Astrocyte (in vitro differentiated cells and primary cell): ENCODE measurements at places on chromosomes 13 and 19.

- peak; percentile 84 for DNase-seq
Measured at GRCh38 chr13:50375792-50376191, 360.5 kb downstream of the KCNRG start.

DNA sequence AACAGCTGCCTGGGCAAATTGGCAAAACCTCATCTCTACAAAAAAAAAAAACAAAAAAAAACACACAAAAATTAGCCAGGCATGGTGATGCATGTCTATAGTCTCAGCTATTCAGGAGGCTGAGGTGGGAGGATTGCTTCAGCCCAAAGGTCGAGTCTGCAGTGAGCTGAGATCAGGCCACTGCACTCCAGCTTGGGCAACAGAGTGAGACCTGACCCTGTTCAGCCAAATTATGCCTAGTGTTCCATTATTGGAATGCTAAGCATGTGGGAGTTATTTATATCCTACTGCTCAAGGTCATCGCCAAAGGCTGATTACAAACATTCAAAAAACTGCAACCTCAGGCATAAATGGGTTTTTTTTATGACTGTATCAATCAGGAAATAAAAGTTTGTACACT lies 1251.0 kb upstream of the PCDH9 start:
- no peak for DNase-seq

GRCh38 chr13:102267191-102267590 lies 134.7 kb downstream of the FGF14 start:
- DNase-seq, result no peak

- DNase-seq, result no peak
Measured at GRCh38 chr13:52673465-52673864, 20.8 kb downstream of the SUGT1 start.

GRCh38 chr13:112131081-112131712 lies 64.2 kb downstream of the SOX1 start:
- DNase-seq, result no peak

DNA sequence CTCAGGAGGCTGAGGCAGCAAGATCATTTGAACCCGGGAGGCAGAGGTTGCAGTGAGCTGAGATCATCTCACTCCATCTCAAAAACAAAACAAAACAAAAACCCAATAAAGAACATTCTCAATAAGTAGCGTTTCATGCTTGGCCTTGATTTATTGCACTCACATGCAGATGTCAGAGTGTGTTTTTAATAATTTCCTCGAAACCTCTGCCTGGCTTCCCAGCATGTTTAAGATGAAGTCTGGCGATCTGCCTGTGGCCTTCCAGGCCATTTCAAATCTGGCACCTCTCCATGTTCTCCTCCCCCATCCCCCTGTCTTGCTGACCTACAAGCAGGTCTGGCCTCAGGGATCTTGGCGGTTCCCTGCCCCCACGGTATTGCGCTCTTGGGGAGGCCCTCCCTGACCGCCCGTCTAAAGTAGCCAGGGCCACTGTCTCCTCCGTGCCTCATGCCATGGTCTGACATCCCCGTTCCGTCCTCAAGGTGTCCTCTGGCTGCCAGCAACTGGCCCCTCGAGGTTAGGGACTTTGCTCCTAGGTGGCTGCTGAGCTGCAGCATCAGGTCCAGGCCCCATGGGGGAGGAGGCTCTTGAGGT lies 1.6 kb downstream of the WDR88 start:
- DNase-seq, result no peak

- no peak for DNase-seq
Measured at GRCh38 chr13:83884141-83884540, 1.9 kb upstream of the SLITRK1 start.

- no peak for DNase-seq
Measured at GRCh38 chr13:47306991-47307390, 410.1 kb upstream of the HTR2A start.

- DNase-seq, result no peak
Measured at GRCh38 chr13:38635030-38635429, 51.8 kb upstream of the FREM2 start.

- no peak for DNase-seq
Measured at GRCh38 chr13:94160875-94161274, 318.6 kb downstream of the DCT start.
